ENCODE measurements at places on chromosomes 2 and 18. TPM values are rescaled to one million over a fixed set of nuclear protein-coding genes. Genes with fewer than 3 reads are reported as not detected.

Gene MRPS5
- total RNA-seq: 36.4 TPM

Gene GKN1
- not detected for total RNA-seq

Gene NEU4
- total RNA-seq: not detected

Gene RUFY4
- total RNA-seq: not detected

Gene PIK3C3
- 38.1 TPM for total RNA-seq

All from subcutaneous preadipocyte (primary cell).